ENCODE measurements at places on chromosomes 5 and 9. TPM values are rescaled to one million over a fixed set of nuclear protein-coding genes. Genes with fewer than 3 reads are reported as not detected.

GRCh38 chr9:108673386-108673785, 182.4 kb downstream of the ACTL7B start:
- DNase-seq, result no peak

DNA sequence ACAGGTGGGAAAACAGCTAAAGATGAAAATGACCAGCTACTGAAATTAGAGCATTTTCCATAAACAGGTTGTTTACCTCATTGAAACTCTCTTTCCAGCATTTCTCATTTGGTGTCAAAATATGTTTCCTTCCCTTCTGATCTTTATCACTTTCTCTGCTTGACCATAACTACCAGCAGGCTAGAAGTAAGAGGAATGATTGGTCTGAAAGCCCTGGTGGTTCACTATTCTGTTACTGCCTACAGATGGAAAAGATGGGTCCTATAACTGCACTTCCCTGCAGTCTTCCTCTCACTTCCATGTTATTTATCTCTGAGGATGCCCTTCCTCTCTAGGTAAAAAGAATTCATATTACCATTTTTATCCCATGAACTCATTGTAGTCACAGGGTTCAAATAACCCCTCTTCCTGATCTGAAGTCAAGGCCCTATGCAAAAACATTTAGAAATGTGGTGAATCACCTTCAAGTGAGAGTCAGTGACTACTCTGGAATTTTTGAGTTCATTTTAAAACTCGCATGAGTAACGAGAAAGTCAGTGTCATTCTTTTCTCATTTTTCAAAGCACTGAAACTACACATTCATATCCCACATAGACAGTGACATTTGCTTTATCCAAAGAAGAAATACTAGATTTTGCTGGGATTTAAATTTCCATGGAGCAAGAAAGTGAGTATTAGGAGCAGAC, 51.7 kb downstream of the ZNF474 start:
- no peak for DNase-seq

GRCh38 chr5:174760721-174761120, 36.3 kb downstream of the MSX2 start:
- DNase-seq, result no peak

DNA sequence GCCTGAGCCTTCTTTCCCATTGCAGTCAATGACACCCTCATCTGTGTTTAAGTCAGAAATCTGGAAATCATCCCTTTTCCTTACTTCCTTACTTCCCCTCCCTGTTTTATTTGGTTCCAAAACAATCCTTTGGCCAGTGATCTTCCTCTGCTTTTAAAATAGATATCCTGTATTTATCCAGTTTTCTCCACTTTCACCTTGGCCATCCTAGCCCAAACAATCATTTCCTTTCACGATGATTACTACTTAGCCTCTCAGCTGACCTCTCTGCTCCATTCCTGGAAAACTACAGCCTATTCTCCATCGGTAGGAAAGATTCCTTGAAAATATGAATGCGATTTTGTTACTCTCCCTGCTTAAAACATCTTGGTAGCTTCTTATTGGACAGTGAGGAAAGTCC, 565.4 kb downstream of the TLR4 start:
- no peak for DNase-seq

DNA sequence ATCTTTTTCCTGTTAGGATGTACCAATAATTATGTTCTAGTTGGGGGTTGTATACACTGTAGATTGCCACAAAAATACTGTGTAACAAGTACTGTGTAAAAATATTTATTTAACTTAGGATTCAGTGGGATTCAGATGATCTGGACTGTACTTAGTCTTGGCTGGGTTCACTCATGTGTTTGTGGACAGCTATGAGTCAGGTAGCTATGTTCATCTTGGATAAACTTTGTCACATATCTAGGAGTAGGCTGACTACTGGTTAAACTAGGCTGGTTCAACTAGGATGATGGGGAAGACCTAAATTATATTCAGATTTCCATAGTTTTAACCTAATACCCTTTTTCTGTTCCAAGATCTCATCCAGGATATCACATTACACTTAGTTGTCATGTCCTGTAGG, 32.1 kb upstream of the TNFSF15 start:
- DNase-seq, result no peak

GRCh38 chr9:96344458-96345180, 38.9 kb downstream of the SLC35D2 start:
- peak; percentile 44 for DNase-seq

DNA sequence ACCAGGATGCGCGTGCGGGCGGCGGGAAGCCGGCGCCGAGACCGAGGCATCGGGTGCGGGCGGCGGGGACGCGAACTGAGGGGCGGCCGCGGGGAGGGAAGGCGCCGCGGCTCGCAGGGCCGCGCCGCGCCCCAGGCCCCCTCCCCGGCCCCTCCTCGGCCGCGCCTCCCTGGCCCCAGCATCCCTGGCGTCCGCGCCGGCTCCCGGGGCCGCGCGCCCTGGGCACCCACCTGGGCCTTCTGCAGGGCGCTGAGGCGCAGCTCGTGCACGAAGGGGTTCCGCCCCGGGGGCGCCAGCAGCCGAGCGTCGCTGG, 324 bp downstream of the LPCAT1 start:
- peak; percentile 52 for DNase-seq

DNA sequence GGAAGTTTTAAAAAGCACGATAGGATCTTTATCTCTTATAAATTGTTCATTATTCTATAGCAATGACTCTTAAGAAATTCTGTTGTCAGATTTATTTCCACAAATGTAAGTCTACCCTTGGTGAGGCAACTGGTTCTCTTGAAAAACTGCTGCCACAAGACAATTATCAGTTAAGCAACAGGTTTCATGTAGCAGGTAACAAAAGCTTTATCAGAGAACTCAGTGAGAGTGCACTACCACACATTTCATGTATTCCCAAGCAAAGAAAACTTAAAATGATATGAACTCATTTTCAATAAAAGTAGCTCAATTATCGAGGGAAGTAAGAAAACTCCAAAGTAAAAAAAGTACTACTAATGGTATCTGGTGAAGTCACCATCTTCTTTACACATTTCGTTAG, 9.4 kb downstream of the NR6A1 start:
- DNase-seq, result no peak

DBH gene
- total RNA-seq, result not detected

- no peak for DNase-seq
These were observed 90.3 kb upstream of the ARAP3 start for GRCh38 chr5:141772281-141772680.

PTPN3 gene
- 2.2 TPM for total RNA-seq

DNA sequence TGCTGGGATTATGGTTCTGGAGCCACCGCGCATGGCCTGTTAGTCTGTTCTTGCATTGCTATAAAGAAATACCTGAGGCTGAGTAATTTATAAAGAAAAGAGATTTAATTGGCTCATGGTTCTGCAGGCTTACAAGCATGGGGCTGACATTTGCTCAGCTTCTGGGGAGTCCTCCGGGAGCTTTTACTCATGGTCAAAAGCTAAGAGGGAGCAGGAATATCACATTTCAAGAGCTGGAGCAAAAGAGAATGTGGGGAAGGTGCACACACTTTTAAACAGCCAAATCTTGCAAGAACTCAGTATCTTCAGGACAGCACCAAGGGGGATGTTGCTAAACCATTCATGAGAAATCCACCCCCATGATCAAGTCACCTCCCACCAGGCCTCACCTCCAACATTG, 12.1 kb downstream of the JAK2 start:
- DNase-seq, result no peak

PAEP gene
- total RNA-seq, result not detected

GRCh38 chr5:54274944-54275343, 35.4 kb downstream of the ARL15 start:
- no peak for DNase-seq

PDZD2 gene
- total RNA-seq, result 1.4 TPM

DNA sequence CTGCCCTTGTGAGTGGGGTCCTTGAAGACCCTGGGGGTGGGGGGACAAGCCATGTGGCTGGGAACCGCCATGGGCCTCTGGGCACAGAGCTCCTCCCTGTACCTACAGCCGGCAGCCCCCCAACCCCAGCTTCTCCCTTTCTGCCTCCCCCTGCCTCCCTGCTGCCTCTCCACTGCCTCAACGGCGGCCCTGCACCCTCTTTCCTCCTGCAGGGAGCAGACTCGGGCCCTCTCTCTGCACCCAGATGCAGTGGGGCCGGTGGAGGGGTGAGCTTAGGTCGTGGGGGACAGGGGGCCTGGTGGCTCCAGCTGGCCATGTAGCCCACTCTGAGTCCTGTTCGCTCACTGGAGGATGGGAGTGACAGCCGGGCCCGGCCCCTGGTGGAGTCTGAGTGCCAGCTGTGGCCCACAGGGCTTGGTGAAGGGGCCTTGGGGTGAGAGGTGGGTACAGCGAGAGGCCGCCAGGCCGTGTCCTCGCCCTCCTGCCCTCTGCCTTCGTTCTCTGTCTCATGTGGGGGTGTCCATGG, 139.3 kb upstream of the COL5A1 start:
- DNase-seq, result no peak

- no peak for DNase-seq
These were observed 3.2 kb downstream of the MROH2B start for GRCh38 chr5:41067714-41068568.

DNA sequence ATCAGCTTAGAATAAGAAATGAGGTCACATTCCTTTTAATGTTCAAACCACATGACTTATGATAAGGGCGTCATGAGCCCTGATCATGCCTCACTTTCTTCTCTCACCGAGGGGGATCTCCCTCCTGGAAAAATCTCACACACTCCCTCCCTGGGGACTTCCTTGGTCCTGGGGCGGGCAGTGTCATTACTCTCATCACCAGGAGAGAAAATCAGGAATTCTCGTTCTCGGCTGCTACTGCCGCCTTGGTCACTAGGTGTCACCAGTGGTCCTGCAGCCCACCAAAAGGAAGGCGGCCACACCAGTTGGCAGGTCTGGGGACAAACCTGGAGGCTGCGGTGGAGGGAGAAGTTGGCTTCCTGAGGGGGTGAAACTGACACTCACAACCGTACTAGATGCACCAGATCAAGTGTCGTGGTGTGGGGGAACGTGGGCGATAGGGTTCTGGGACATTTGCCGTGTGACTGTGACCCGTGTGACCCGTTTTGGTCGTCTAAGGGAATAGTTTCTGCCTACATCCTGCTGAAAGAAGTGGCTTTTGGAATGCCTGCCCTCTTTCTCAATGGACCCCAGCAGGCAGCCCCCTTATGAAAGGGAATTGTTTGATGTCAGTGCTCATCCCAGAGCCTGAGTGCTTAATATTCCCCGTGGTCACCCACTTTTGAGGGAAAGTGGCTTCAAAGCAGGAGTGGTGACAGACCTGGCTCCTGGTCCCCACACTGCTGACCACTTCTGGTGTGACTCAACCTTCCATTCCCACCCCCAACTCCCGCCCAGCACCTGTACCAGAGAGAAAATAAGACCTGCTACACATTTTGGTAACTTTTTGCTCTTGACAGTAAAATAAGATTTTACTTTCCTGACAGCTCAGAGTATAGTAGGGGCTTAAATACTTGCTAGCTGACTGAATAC, 63.2 kb downstream of the ACER2 start:
- peak; percentile 78 for DNase-seq

- no peak for DNase-seq
These were observed 27.4 kb downstream of the ERGIC1 start for GRCh38 chr5:172861461-172861860.

Data from neural progenitor cell (in vitro differentiated cells).